ENCODE measurements at places on chromosomes 4 and X.

DNA sequence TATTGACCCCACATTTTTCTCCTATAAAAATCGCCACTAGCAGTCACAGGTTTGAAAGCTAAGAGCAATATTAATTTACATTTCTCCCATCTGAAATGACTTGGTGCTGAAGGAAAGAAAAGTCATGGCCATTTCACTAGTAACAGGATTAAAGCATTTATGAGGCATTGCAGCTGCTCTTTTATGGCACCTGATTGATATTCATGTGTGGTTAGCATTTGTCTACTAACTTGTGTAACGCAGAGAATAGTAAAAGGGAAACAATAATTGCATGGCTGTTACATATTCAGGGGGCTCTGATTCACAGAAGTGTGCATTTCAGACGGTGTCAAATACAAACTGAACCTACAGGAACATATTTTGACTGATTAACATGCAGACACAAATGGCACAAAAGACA lies 5.2 kb downstream of the PCDH19 start:
- DNase-seq = no peak

DNA sequence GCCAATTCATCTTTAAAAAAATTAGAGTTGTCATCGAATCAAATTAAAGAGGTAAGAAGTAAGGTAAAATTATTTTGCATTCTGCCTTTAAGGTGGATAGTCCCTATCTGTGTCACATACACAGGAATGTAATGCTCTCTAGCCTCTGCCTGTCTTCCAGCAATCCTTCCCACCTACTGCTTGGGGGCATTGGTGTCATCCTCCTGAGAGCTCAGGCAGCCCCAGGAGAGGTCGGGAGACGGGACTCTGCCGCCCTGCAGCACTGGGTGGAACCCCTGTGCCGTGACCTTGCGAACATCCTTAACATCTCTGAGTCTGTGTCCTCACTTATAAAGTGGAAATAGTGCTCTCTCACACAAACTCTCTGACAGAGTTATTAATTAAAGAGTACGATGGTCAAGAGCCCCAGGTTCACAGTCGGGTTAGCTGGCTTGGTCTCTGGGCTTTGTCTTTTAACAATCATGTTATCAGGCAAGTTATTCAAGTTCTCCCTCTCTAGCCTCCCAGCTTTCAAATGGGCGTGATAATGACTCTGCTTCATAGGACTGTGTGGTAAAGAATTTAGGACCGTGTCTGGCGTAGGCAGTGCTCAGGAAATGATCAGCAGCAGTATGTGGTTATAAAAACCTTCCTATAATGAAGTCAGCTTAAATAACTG lies 10.2 kb downstream of the TLR3 start:
- no peak for DNase-seq

GRCh38 chr4:138864961-138865720 lies 150.4 kb upstream of the NOCT start:
- no peak for DNase-seq

DNA sequence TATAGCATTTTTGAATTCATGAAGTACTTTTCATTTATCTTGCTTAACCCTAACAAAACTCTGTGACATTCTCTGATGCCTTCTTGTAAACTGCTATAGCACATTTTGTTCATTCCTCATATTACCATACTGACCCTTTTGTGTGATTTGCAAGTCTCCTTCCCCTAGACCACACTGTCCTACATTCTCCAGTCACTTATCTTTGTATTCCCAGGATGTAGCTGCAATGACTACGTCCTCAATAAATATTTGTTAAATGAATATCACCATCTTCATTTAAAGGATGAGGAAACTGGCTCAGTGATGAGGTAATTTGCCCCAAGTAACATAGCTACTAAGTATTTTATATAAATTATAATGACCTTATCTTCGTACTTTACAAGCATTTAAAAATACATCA lies 11.9 kb downstream of the HUWE1 start:
- DNase-seq = no peak

- DNase-seq = no peak
Observed at GRCh38 chr4:176319151-176319703, 539 bp upstream of the SPCS3 start.

DNA sequence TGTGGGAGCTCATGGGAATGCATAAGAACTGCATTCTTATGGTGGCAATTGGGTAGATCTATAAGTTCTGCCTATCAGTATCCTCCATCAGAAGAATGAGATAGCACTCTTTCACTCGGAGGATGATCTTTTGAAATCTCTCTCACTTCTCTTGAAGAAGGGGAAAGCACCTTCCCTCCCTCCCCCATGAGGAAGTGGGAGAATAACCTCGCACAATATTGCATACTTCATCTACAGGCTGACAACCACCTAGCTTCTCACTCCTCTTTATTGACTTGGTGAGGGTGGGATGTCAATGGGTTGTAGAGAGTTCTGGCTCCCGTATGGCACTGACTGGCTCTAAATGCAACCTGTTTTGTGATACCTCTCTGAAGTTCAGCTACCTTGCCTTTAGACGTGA lies 146.7 kb upstream of the SPOCK3 start:
- no peak for DNase-seq

DNA sequence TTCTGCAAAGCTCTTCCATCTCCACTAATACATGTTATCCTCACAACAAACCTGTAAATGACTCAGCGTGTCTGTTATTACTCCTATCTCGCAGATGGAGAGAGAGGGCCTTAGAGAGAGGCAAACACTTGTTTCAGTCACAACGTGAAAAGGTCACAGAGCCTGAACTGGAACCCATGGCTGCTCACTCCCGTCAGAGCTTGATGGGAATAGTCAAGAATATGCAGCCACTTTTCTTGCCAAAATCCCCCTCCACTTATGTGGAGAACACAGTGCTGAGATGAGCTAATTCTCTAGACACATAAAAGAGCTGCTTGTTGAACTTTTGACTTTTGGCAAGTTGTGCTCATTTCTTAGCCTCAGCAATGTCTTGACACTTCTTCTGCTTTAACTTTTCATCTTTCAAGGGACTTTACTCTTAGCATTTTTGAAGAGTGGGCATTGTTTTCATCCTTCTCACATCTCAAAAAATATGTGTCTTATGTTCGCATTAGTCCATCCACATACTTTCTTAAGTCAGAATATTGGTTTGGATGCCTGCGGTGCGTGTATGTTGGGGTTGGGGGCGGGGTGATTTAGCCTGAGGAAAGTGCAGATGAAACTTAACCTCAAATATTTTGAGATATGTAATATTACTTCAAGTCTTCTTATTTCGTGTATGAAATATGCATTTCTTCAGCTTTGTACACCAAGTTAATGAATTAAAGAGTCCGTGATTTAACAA lies 69.2 kb downstream of the SYNPO2 start:
- no peak for DNase-seq

DNA sequence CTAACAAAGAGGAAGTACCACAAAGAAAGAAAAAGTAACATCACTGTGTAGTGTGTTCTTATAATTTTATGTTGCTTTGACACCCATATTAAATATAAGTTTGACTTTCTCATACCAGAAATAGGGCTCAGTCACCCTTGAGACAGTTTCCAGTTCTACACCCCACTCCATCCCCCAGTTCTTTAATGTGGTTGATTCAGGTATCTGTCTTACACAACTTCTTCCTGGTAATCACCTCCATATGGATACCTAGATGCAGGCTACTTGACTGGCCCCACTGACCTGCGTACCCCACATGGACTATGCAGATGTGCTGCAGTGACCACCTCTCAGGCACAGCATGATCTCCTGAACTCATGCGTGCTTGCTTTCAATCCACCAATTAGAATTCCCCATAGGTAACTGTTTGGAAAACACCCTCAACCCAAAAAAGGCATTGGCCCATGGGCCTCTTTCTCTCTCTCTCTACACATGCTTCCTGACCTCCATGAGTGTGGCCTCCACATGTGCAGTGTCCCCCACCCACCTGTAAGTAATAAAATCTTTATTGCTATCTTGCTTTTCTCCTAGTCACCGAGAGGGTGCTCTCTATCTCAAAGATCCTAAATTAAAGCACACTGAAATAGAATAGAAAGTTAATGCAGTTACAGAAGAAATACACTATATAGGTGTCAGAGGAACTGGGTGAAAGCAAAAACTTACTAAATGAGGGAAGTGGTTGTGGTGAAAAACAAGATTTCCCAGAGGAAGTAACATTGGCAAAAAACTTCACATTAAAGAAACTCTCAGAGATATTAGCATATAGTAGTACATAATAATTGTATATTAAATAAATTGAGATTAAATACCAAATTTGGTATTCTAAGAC lies 98.4 kb downstream of the ZAR1 start:
- DNase-seq = no peak

- no peak for DNase-seq
Observed at GRCh38 chr4:152962150-152962549, 26.0 kb downstream of the FHDC1 start.

GRCh38 chr4:118740869-118741268 lies 55.7 kb downstream of the METTL14 start:
- no peak for DNase-seq

GRCh38 chrX:40821780-40822179 lies 86.4 kb upstream of the MED14 start:
- no peak for DNase-seq

- no peak for DNase-seq
Observed at GRCh38 chr4:11004818-11005217, 320.2 kb upstream of the CLNK start.

DNA sequence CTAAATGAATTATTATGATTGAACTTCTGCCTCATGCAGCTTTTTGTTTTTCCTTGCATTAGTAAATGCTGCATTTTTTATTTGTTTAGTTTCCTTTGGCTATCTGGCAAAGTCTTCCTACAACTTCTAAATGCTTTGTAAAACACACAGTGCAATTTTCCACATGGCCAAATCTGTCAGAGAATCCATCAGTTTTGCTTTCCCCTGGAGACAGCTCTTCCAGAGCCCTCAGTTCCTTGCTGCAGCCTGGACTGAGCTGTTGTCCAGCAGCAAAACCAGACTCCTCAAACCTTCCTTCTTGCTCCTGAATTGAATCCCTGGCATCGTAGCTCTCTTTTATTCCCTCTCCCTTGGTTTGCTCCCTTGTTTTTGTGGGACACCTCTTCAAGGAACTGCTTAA lies 42.6 kb downstream of the MED28 start:
- no peak for DNase-seq

- DNase-seq = no peak
Observed at GRCh38 chr4:151176685-151177084, 77.3 kb downstream of the RPS3A start.

DNA sequence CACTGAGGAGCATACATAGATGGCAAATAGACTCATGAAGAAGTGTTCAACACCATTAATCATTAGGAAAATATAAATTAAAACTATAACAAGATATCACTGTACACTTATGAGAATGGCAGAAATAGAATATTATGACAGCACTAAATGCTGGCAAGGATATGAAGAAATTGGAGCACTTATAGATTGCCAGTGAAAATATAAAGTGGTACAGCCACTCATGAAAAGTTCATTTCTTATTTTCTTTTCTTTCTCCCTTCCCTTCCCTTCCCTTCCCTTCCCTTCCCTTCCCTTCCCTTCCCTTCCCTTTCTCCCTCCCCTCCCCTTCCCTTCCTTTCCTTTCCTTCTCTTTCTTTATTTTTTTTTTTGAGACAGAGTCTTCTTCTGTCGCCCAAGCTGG lies 53.7 kb downstream of the ANKRD50 start:
- DNase-seq = no peak

GRCh38 chrX:6149060-6149872 lies 79.4 kb downstream of the NLGN4X start:
- no peak for DNase-seq

GRCh38 chrX:2767631-2768455 lies 16.0 kb downstream of the XG start:
- DNase-seq = no peak

DNA sequence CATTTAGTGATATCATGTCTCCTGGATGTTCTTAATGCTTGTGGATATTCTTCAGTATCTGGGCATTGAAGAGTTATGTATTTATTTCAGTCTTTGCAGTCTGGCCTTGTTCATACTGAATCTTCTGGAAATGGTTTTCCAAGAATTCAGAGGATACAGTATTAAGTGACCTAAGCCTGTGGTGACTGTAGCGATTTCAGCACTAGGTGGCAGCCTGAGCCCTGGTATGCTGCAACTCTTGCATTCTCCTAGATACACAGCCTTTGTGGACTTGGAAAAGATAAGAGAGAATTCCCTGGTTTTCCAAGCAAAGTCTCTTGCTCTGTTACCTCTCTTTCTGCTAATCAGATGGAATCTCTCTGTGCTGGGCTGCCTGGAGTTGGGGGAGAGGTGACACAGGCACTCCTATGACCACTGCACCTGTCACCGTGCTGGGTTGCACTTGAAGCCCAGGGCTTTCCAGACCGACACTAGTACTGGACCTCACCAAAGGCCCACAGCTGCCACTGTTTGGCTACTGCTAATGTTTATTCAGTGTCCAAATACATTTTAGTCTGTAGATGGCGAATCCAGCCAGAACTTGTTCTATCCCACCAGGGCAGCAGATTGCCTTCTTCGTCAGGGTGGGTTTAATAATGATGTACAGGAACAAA lies 19.3 kb upstream of the SPIN2A start:
- no peak for DNase-seq

GRCh38 chrX:132092439-132093065 lies 35.3 kb downstream of the FRMD7 start:
- peak; percentile 26 for DNase-seq

GRCh38 chr4:40991908-40992307 lies 222.4 kb downstream of the APBB2 start:
- no peak for DNase-seq

DNA sequence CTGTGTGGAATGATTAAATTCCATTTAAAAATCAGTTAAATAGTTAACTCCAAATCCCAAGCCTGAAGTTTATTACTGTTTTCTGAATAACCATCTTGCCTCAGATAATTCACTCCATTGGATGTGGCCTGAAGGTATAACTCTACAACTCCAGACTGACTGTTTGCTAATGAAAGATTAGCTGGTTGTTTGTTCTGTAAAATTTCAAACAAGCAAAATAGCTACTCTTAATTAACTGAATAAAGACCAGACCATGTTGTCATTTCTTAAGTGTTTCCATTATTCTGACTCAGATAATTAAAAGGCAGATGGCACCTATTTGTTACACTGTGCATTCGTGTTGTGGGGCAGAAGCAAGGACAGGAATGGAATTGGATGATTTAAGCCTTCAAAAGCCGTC lies 78.5 kb upstream of the DDIT4L start:
- no peak for DNase-seq

DNA sequence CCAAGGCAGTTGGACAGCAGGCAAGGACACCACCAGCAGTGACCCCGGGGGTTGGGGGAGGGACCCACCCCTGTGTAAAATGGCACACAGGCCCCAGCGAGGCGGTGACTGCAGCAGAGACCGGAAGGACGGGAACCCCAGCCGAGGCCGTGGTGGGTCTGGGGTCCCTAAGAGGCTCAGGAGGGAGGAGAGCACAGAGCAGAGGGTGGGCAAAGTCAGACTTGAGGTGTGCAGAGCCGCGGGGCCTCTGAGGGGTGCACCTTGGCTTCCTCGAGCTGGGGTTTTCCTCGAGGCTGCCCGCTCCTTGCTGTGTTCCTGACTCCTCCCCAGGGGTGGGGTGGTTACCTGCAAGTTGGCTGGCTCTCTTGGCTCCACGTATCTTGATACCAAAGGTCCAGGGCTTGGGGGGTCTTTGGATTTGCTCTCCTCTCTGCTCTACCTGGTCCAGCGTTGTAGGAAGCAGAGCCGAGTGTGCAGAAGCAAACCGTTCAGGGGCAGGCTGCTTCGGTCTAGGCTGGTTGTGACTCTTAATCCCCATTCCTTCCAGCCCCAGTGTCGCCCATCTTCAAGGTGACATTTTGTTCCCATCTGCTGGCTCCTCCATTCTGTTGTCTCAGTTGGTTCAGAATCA lies 37.9 kb upstream of the SORCS2 start:
- peak; percentile 36 for DNase-seq
